ENCODE measurements at places on chromosomes 5 and 9.

DNA sequence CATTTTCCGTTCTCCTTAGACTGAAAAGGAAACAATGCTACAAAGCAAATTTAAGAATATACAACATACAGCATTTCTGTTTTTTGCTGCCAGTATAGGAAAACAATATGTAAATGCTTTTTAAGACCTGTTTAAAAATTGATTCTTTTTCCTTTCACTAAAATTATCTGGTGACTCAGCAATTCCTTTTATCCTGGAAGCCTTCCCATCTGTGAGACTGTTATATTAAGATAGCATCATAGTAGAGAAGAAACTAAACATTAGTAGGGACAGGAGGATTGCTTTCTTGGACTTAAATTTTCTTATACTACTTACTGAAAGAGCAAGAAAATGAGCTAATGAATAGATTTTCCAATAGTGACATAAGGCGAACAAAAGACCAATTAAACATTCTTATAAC is 30.0 kb upstream of the GPR21 start:
- DNase-seq, result no peak

DNA sequence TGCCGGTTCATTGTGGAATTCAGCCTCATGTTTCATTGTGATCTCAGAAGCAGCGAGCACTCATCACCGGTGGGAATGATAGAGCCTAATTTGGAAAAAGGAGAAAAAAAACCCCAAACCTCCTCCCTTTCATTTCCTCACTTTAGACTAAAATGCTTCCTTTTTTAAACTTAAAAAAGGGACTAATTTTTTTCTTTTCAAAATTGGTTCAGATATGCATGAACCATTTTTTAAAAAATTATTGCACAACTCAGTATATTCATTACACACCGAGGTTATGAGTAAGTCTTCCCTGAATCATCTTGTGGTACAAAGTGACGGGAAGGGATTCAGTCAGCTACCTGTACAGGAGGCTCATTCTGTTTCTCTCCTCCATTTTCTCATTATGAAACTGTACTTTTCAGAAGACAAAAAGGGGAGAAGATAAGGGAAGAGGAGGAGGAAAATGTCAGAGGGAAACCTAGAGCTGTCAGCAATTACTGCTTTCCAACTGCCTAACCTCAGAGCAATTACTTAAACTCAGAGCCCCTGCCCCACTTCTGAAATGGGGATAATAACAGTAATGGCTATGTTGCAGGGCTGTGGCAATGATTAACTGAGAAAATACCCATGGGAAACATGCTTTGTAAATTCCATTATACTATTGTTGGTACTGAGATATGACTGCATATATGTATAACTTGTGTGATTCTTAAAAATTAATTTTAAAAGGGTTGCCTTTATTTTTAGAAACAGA is 24.0 kb downstream of the GALNT10 start:
- no peak for DNase-seq

DNA sequence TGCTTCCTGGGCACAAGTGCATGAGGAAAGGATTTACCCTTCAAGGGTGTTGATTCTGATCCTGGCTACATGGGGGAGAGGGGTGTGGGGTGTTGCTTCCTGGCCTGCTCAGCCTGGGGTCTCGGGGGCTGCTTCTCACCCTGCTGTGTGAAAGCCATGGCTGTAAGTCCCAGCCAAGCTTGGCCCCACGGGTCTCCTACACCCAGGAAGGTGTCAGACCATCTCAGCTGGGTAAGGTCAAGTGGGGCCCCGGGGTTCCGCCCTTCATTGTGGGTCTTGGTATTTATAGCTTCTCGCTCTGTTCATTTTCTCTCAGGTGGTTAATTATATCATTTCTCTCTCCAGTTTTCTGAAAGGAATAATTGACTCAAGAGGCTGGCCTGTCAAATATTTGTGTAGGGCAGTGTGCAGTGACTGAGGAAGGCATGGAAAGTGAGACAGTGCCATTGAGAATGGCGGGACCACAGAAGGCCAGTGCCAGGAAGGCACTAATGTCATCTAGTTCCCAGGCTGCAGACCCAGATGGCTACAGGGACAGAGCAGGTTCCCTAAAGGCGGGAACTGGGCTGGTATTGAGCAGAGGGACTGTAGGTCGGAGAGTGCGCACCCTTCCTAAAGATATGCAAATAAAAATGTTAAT is 126.0 kb downstream of the FOXD1 start:
- DNase-seq, result no peak

- no peak for DNase-seq
These were observed 230.9 kb downstream of the PIK3R1 start for GRCh38 chr5:68446487-68446894.

Measured in keratinocyte (primary cell).